ENCODE measurements at places on chromosomes 1 and 21.
A peak's percentile ranks its signal among the peaks of the same experiment; 100 is the strongest.

GRCh38 chr1:76162254-76162653, 87.7 kb downstream of the ST6GALNAC3 start:
- H3K27ac ChIP-seq, result no peak overlapping the region
- no peak overlapping the region for H3K4me3 ChIP-seq

- H3K27me3 ChIP-seq, result no peaks in the 10 kb centered on the region
- H3K27ac ChIP-seq, result no peak overlapping the region
- H3K36me3 ChIP-seq, result no peaks in the 10 kb centered on the region
- H3K4me1 ChIP-seq, result peaks cover 19% of the 10 kb centered on the region
These were observed 29.0 kb upstream of the SLC19A2 start for GRCh38 chr1:169514566-169515270.

DNA sequence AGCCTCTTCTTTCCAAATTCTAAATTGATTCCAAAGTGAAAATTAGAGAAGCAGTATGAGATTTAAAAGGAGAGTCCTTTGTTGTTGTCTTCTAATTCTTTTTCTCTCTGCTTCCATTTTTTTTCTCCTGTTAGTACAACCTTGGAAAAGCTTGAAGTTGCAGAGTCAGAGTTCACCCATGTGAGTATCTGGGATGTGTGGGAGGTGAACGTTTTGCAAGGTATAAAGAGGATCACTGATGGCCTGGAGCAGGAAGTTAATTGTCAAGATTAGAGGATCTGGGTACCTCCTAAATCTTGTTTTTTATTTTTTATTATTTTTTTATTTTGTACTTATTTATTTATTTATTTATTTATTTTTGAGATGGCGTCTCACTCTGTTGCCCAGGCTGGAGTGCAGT, 7.7 kb upstream of the PSMD4 start:
- H3K27ac ChIP-seq, result no peak overlapping the region
- no peaks in the 10 kb centered on the region for H3K36me3 ChIP-seq
- no peak overlapping the region for H3K4me3 ChIP-seq

GRCh38 chr1:235631816-235632215, 17.8 kb downstream of the GNG4 start:
- H3K27ac ChIP-seq, result no peak overlapping the region
- no peaks in the 10 kb centered on the region for H3K4me1 ChIP-seq
- no peaks in the 10 kb centered on the region for H3K27me3 ChIP-seq
- no peak for DNase-seq
- H3K36me3 ChIP-seq, result no peaks in the 10 kb centered on the region
- no peak overlapping the region for H3K4me3 ChIP-seq

DNA sequence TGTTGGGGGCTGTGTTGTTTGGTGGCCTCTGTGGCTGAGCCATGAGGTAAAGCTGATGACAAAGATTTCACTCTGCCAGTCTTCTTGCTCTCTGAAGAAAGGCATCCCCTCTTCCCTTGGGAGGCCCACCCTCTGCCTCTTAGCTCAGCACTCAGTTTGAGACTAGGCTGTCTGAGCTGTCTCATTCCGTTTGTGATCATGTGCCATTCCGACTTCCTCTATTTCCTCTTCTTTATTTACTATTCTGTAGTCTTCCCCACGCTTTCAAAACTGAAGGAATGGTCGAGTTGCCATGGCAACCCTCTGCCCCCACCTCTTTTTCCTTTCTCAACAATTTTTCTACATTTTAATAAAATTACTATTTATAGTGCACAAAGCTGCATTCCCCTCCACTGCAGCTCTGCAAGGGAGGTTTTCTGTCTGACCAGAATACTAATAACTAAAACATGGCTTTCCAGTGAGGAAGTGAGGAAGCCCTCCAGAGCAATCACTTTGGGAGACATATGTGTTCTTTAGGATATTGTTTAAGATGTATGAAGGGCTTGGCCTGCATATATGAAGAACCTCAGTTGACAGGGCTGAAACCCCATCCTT, 30.8 kb downstream of the KCNA3 start:
- peaks cover 7% of the 10 kb centered on the region for H3K27me3 ChIP-seq
- H3K36me3 ChIP-seq, result no peaks in the 10 kb centered on the region
- H3K4me1 ChIP-seq, result no peaks in the 10 kb centered on the region
- DNase-seq, result no peak

- H3K4me3 ChIP-seq, result no peak overlapping the region
- peaks cover 24% of the 10 kb centered on the region for H3K4me1 ChIP-seq
- no peaks in the 10 kb centered on the region for H3K27me3 ChIP-seq
- no peak overlapping the region for H3K27ac ChIP-seq
- no peaks in the 10 kb centered on the region for H3K36me3 ChIP-seq
These were observed 75.7 kb downstream of the GALNT2 start for GRCh38 chr1:230142608-230143210.

GRCh38 chr1:39016604-39017171, 9.5 kb upstream of the NDUFS5 start:
- no peak overlapping the region for H3K27ac ChIP-seq
- H3K4me3 ChIP-seq, result no peak overlapping the region
- H3K27me3 ChIP-seq, result no peaks in the 10 kb centered on the region
- no peaks in the 10 kb centered on the region for H3K4me1 ChIP-seq

GRCh38 chr1:214913966-214914365, 168.6 kb upstream of the KCNK2 start:
- no peak overlapping the region for H3K4me3 ChIP-seq
- no peak for DNase-seq
- H3K36me3 ChIP-seq, result no peaks in the 10 kb centered on the region

DNA sequence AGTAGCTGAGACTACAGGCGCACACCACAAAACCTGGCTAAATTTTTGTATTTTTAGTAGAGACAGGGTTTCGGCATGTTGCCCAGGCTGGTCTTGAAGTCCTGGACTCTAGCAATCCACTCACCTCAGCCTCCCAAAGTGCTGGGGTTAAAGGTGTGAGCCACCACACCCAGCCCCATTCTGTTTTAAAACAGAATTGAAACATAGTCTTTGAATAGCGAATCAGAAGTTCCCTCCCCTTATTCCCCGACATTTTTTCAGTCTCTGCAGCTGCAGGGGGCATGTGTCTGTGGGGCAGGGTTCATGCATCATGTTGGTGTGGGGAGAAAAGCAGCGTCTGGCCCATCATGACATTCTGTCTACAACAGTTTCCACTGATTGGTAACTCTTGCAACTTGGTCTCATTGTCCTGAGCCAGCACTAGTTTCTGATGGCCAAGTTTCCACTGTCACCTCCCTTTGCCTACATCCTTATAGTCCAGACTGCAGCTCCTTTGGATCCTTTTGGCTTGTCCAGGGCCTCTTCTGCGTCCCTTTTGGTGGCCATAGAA, 15.6 kb upstream of the HHAT start:
- no peak overlapping the region for H3K4me3 ChIP-seq
- no peak overlapping the region for H3K27ac ChIP-seq
- H3K27me3 ChIP-seq, result no peaks in the 10 kb centered on the region
- no peaks in the 10 kb centered on the region for H3K36me3 ChIP-seq

DNA sequence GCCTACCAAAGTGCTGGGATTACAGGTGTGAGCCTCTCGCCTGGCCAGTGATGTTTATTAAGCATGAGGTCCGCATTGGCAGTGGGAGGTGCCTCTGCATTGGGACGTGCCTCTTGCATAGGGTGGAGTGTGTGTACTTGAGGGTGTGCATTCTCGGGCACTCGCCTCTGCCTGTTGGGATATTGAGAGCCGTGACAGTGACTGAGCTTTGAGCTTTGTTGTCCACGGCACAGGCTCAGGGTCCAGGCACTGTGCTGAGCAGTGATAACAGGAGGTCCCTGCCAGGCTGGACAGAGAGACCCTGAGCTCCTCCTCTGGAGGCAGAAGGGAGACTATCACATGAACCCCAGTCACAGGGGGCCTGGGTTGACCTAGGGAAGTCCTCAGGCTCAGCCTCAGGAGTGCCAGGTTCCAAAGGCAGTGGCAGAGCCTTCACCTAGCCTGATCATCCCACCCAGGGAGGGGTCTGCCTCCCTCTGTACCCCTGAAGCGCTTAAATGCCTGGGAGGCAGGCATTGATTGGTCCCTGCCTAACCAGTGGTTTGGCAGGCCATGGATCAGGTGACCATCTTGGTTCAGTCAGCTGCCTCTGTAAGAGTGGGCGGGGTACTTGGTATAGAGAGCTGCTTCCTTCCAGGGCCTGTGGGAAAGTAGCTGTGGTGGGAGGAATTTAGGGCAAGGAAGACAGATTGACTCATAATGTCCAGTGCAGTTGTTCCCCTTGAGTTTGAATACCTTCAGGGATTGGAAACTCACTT, 213.8 kb upstream of the TMEM51 start:
- no peaks in the 10 kb centered on the region for H3K27me3 ChIP-seq
- no peak overlapping the region for H3K27ac ChIP-seq
- H3K36me3 ChIP-seq, result no peaks in the 10 kb centered on the region
- no peak for DNase-seq
- H3K4me1 ChIP-seq, result peaks cover 8% of the 10 kb centered on the region
- no peak overlapping the region for H3K4me3 ChIP-seq

DNA sequence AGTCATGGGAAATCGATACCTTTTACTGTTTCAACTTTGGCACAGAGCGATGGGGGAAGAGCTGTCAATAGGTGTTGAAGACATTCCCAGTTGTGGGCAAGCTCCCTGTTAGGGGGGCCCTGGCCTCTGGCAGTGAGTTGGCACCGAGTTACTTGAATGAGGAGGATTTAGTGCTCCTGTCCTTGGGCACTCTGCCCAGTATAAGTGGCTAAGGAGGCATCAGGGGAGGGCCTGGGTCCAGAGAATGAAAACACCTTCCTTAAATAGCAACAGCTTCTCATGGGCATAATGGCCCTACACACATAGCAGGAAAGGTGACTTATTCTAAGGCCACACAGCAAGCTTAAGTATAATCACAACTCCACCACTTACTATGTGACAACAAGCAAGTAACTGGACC, 664.4 kb downstream of the PTPRU start:
- H3K4me1 ChIP-seq, result no peaks in the 10 kb centered on the region
- no peak for DNase-seq
- H3K4me3 ChIP-seq, result no peak overlapping the region
- no peak overlapping the region for H3K27ac ChIP-seq

GRCh38 chr1:213003256-213003655, 12.4 kb downstream of the ANGEL2 start:
- H3K27ac ChIP-seq, result no peak overlapping the region
- DNase-seq, result no peak
- H3K4me3 ChIP-seq, result no peak overlapping the region
- H3K27me3 ChIP-seq, result no peaks in the 10 kb centered on the region
- H3K4me1 ChIP-seq, result no peaks in the 10 kb centered on the region
- no peaks in the 10 kb centered on the region for H3K36me3 ChIP-seq

DNA sequence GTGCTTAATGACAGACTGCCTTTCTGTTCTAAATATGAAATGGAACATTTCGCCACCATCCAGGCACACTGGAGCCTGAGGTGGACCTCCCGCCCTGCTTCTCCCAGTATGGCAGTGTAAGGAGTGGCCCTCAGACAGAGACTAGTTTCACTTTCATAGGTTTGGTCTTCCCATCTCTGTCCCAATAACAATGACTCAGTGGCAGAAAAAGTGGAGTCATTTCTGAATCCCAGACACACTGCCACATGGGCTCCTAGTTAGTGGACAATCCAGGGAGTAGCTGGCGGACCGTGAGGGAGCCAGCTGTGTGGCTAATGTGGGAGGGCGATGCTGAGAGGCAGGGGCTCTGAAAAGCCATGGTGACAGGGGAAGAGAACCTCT, 95.6 kb upstream of the TSPAN2 start:
- H3K4me3 ChIP-seq, result no peak overlapping the region
- no peak for DNase-seq
- H3K27me3 ChIP-seq, result no peaks in the 10 kb centered on the region
- H3K4me1 ChIP-seq, result no peaks in the 10 kb centered on the region
- no peak overlapping the region for H3K27ac ChIP-seq

DNA sequence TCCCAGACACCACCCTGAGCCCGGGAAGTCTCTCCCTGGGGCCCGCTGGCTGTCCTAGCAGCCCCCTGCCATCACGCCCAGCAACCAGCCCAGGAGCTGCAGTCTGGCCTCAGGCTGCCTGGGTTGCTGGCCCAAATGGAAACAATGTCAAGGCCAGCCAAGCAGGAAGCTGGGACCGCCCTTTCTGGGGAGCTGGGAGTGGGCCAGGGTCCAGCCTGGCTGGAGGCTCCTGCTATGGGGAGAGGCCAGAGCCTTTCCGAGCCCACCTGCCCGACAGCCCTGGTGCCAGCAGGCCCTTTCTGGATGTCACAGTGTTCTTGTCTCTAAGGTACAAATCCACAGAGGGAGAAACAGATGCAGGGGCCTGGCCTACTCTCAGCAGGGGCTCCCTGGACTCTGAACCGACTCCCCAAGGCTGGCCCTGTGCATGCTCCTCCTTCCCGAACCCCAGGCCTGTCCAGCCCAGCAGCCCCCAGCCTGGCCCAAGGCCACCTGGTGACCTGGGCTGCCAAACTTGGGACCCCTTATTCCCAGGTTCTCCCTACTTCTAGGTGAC, 1.2 kb upstream of the MMEL1 start:
- no peak for DNase-seq
- H3K36me3 ChIP-seq, result no peaks in the 10 kb centered on the region
- no peak overlapping the region for H3K27ac ChIP-seq
- H3K4me1 ChIP-seq, result peaks cover 20% of the 10 kb centered on the region
- H3K27me3 ChIP-seq, result peaks cover 63% of the 10 kb centered on the region
- no peak overlapping the region for H3K4me3 ChIP-seq

DNA sequence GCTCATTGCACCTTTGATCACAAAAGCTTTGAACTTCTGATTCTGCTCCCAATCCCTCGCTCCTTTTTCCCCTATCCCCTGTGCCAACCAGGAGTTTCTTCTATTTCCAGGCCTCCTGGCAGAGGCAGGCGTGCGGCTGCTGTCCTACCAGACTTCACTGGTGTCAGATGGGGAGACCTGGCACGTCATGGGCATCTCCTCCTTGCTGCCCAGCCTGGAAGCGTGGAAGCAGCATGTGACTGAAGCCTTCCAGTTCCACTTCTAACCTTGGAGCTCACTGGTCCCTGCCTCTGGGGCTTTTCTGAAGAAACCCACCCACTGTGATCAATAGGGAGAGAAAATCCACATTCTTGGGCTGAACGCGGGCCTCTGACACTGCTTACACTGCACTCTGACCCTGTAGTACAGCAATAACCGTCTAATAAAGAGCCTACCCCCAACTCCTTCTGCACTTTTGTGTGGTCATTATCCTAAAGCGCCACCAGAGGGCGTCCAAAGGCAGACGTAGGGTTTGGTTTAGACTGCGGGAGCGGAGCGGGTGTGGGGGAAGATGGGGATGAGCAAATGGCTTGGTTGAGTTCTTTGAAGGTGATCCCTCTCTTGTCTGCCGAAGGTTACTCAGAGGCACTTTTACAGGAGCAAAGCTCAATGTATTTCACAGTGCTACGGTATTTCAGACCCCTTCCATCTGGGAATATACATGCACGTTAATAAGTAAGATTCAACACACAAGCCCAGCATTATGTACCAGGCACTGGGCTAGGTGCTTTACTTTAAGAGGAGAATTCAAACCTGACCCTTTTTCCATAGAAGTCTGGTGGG, 24.7 kb downstream of the HMGCS2 start:
- H3K36me3 ChIP-seq, result no peaks in the 10 kb centered on the region
- H3K27me3 ChIP-seq, result no peaks in the 10 kb centered on the region
- no peak overlapping the region for H3K4me3 ChIP-seq
- H3K4me1 ChIP-seq, result peaks cover 7% of the 10 kb centered on the region
- peak; percentile 73 for DNase-seq
